Fibroblast of skin of abdomen (primary cell): ENCODE measurements at places on chromosomes 13 and 19.

DNA sequence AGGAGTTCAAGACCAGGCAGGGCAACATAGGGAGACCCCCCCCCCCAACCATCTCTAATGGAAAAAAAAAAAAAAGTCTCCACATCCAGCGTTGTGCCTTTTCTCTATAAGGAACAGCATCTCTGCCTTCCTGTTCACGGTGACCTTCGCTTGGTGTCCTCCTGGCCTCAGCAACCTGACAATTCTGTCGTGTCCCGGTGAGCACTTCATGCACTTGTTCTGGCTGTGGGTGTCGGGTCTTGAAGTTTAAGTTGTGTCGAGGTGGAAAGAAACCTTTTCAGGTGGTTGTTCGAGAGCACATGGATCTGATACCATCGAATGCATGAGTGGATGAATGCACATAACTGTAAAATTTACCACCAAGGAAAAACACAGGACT, 594 bp downstream of the ZNF559 start:
- no peak for DNase-seq

- peak; percentile 61 for DNase-seq
Measured at GRCh38 chr13:51502153-51502651, 49.4 kb upstream of the INTS6 start.

DNA sequence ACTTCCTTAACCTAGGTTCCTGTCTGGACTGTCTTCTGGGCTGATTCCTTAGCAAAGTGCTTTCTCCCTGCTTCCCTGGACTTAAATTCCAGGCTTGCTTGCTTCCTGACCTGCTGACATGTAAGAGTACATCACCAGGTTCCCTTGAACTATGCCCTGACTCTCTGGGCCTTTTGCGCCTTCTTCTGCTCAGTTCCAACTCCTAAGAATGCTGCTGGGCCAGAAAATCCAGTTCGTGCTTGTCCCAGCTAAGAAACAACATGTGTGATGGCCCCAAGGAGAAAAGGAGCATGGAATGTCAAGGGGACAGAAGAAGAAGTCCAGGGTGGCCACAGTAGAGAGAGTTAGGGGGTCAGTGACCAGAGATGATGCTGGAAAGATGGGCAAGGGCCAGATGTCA, 42.6 kb upstream of the MBNL2 start:
- no peak for DNase-seq

GRCh38 chr13:74114202-74114601, 20.0 kb downstream of the KLF12 start:
- DNase-seq, result peak; percentile 70

GRCh38 chr19:18041054-18041453, 33.1 kb downstream of the ARRDC2 start:
- DNase-seq, result no peak

- peak; percentile 97 for DNase-seq
Measured at GRCh38 chr13:74210693-74211393, 76.6 kb upstream of the KLF12 start.

DNA sequence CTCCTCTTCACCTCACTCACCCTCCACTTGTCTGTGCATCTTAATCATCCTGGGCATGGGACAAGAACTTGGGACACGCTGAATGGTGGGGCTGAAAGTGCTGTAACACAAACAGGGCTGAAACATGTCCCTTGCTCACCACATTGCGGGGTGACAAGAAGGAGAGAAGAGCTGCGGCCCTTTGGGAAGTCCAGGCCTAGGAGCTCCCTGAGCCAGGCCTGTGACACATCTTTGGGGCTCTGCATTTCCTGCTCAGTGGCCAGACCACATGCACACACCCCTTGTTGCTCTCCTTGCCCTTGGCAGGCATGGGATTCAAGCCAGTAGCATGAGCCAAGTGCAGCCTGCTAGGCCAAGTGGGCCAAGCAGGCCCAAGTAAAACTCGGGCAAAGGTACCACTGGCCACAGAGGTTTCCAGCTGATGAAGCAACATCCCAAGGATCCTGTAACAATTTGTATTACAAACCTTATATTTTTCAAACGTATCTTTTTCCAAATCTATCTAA, 1384.3 kb upstream of the PCDH20 start:
- DNase-seq, result no peak

DNA sequence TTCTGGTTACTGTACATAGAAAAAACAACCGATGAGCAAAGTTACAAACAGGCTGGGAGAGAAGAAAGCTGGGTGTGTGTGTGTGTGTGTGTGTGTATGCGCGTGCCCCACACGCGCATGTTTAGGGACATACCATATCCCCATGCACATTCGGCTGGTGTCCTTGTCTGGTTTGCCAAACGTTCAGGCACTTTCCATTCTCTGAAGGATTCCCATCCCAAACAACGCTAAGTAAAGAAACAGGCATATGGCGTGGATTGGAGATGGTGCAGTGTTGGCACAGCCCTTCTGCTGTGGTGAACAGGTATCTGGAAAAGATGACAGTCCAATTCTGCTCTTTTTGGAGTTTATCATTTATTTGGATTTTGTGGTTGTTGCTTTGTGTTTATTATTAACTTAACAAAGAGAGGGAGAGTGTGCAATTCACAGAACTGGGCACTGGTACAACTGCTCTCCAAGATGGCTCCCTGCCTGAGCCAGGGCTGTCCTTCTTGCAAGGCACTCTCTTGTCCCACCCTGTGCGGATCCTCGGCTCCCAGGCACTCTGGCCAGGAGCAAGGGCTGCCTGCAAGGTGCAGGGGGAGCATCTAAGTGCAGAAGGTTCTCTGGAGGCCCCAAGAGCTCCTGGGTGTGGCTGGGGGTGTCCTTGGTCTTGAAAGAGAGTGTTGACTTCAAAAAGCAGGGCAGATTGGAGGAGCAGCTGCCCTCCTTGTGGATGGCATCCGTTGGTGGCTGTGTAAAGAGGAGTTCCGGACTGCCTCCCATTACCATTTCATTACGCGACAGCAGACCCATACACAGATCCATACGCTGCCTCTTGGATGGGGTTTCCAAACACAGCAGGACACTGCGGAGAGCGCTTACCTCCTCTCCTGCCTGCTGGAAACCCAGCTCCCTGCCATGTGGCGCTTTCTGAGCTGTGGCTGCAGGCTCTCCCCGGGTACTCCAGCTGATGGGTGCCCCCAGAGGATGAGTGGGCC, 263.1 kb downstream of the ZNF536 start:
- no peak for DNase-seq

DNA sequence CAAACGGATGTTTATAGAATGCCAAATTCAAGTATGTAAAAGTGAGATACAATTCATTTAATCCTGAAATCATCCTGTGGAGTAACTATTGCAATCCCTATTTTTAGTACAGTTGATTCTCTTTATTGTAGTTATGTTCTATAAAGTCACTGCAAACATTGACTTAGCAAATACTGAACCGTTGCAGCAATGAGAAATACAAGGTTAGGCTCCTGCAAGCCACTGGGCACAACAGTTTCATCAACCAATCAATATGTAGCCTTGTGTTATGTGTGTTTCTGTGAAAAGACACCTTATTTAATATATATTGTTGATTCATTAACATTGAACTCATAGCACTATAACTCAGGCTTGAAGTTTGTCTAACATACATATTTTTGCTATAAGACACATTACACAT, 174.4 kb downstream of the DCT start:
- DNase-seq, result no peak

- no peak for DNase-seq
Measured at GRCh38 chr13:61170856-61171255, 244.8 kb downstream of the PCDH20 start.

- DNase-seq, result no peak
Measured at GRCh38 chr13:99278200-99278599, 20.0 kb upstream of the GPR18 start.

DNA sequence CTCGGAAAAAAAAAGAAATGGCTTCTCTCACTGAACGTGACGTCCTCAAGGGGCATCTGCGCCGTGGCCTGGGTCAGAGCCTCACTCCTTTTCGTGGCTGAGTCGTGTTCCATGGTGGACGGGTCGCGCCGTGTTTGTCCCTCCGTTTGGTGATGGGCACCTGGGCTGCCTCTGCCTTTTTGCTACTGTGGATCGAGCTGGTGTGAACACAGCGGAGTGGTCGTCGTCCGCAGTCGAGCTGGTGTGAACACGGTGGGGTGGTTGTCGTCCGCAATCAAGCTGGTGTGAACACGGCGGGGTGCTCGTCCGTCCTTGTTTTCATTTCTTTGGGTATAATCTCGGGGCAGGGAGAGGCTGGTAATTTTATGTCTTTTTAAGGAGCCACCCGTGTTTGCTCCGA, 11.6 kb downstream of the HCN2 start:
- no peak for DNase-seq

GRCh38 chr13:98475522-98475921, 101.4 kb downstream of the STK24 start:
- DNase-seq, result no peak

- DNase-seq, result no peak
Measured at GRCh38 chr19:19530423-19530804, 1.7 kb downstream of the YJEFN3 start.

DNA sequence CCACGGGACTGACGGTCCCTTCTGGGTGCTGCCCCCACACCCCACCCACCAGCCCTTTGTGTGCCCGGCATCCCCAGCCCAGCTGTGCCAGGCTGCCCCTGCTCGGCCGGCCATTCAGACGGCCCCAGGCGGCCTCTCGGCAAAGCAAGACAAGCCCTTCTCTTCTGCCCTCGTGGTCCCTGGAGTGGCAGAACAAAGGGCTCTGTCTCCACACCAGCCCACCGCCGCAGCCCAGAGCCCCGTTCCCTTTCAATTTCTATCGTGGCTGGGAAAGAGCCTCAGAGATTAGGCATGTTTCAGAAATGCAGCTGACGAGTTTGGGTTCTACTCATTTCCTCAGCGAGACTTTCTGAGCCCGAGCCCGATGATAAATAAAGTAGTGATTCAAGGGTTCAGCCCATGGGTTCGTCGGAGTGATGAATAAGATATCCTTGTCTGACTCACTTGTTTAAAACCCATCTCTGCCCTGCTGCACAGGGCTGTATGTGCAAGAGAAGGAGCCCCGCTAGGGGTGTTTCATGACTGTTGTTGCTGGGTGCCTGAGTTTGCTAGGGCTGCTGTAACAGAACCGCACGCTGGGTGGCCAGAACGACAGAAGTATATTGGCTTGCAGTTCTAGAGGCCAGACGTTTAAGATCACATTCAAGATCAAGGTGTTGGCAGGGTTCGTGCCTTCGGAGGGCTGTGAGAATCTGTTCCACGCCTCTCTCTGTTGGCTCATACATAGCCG, 4.3 kb downstream of the MYO9B start:
- DNase-seq, result peak; percentile 99

DNA sequence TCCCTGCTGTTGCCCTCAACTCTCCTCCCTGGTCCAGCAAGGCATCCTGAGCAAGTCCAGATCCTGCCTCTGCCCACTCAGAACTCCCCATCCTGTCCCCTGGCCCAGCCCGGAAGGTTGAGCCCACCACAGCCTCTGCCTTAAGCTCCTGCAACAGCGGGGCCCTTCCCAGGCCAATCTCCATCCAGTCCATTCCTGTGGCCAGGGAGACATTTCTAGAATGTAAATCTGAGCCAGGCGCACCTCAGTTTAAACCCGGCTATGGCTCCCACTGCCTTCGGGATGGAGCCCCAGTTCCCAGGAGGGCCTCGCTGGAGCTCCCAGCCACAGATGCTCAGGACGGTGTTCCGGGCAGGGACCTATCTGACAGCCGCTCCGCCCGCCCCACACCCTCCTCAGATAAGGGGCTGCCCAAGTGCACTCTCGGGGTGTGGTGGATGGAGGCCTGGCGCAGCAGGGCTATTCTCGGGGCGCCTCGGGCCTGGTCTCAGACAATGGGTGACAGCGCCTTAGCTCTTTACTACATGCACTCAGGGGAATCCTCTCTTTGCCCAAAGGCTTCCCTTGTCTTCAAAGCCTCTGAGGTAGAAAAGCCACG, 5.3 kb downstream of the TRAPPC6A start:
- DNase-seq, result no peak

- DNase-seq, result no peak
Measured at GRCh38 chr13:18943721-18944391, 237.8 kb downstream of the TUBA3C start.
